ENCODE measurements at places on chromosomes 3 and 15.

GRCh38 chr15:72382146-72382545, 6.3 kb upstream of the HEXA start:
- no peak for DNase-seq

- no peak for DNase-seq
Measured at GRCh38 chr3:94024385-94024784, 4.0 kb downstream of the STX19 start.

- DNase-seq: no peak
Measured at GRCh38 chr15:60000113-60000823, 3.8 kb upstream of the FOXB1 start.

- no peak for DNase-seq
Measured at GRCh38 chr3:16790432-16791400, 94.0 kb upstream of the PLCL2 start.

DNA sequence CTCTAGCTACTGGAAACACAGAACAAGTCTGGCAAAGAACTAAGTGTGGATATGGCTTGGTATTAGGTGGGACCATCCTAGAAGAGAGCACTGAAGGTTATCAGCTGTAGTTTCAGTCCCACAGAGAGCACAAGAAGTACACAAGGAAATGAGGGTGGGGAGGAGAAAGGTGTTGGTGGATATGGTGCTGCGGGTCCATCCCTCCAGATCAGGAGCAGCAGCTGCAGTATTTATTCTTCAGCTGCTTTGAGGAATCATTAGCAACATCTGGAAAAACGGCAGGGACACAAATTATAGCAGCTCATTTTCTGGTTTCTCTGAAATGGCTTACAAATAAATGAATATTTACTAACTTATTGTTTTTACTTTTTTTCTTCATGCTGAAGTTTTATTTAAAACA, 29.0 kb downstream of the CD80 start:
- DNase-seq: no peak

- no peak for DNase-seq
Measured at GRCh38 chr3:151264605-151265004, 13.7 kb downstream of the P2RY14 start.

DNA sequence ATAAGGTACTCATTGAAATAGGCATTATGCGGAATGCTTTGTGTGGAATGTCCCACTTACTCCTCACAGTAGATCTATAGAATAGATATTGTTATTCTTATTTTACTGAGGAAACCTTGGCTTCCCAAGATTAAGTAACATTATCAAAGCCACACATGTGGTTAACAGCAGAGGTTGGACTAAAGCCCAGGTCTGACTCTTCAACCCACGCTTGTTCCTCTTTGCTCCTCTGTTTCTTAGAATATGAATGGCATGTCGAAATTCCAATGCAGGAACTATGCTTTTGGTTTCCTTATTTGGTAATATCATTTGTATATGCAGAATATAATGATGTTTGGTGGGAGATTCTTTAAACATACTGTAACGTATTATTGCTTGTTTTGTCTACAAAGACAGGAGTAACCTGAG, 818.8 kb upstream of the LMCD1 start:
- DNase-seq: no peak

DNA sequence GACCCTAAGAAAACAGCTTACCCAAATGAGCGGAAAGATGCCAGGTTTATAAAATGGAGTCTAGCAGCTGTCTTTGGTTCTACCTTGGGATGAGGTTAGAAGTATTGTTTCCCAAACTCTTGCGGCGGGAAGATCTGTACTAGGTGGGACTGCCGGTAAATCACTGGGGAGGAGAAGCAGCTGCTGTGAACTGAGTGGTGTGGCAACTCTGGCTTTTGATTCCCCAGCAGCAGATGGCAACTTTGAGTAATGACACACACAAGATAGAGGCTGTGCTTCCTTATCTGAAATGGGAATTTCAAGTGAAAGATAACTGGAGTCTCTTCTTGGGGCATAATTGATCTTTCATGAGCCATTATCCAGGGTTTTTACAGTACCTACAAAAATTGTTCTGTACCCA, 184.9 kb downstream of the ATG7 start:
- DNase-seq: no peak

- DNase-seq: no peak
Measured at GRCh38 chr3:15159501-15160136, 46.4 kb upstream of the CAPN7 start.
